ENCODE measurements at places on chromosomes 12 and 14. TPM values are rescaled to one million over a fixed set of nuclear protein-coding genes. Genes with fewer than 3 reads are reported as not detected.

DNA sequence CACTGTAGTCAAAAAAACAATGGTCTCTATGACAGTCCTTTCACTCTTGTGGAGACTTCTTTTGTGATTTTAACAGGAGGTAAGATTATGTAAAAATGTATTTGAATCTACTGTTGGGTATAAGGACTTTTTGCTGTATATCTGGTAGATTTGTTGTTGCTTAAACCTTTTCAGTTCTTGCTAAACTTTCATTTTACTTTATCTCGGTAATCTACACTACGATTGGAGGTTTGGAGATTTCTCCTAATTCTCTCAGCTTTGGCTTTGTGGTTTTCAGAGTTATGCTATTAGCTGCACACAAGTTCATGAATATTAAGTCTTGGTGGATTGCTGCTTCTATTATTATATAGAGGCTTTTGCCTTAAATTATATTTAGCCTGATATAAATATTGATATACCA lies 116.6 kb upstream of the HIF1A start:
- peak; percentile 77 for DNase-seq

DNA sequence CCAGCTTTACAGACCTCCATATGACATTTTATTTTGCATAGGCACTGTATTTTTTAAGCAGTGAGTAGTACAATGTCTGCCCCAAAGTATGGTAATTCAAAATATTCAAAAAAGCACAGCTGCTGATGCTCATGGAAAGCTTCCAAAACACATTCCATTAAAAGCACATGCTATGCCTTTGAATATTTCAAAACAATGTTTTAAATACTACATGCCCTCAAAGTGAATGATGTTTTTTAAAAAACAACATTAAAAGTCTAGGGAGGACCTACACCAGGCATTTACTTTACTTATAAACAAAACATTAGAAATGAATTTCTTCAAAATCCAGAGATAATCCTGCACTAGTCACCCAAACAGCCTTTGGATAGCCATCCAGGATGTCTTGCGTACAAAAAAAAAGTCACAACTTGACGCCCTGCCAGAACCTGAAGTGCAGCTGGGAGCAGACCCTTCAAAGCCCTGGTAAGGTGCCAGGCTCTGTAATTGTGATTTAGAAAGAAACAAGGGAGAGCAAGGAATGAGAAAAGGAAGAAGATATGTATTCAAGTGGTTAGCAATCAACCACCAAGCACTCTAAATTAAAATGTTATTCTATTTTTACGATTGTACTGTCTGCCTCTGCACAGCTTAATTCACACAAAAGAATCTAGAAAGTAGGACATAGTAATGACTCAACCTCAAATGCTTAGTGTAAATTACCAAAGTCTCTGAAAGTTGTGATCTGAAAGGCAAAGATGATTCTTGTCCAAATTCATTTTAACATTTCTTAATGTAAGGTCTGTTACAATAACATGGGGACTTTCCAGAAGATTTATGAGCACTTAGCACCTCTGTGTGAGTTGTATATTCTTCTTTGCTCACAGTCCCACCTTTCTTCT lies 31.9 kb downstream of the CEP83 start:
- DNase-seq = peak; percentile 72

DNA sequence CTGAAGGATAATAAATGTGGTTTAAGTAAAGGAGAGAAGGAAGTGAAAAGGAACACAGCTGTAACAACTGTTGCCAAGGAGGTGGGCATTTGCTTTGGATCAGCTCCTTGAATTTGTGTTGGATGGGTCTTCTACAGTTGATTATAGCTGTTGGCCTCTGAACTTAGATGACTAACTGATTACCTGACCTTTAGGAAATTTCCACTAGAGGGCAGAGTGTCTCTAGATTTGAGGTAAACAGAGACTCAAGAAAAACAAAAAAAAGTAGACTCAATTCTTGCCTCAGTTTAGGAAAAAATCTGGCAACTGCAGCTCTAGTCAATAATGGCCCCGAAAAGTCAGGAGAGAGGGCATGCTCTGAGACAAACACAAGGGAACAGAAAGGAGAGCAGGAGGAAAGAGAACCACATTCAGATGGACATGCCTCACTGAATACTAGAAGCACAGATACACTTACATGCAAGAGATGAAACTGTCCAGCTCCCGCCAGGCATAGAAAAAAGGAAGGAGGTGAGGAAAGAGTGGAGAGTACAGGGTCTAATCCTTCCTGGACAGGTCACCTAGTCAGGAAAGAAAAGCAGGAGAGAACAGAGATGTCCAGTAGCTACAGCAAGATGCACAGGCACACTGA lies 20.6 kb downstream of the COX14 start:
- DNase-seq = peak; percentile 61

The TRHDE gene
- total RNA-seq = 9.1 TPM

The TAS2R10 gene
- not detected for total RNA-seq

- DNase-seq = peak; percentile 60
Observed at GRCh38 chr14:51657762-51658161, 6.1 kb downstream of the FRMD6 start.

DNA sequence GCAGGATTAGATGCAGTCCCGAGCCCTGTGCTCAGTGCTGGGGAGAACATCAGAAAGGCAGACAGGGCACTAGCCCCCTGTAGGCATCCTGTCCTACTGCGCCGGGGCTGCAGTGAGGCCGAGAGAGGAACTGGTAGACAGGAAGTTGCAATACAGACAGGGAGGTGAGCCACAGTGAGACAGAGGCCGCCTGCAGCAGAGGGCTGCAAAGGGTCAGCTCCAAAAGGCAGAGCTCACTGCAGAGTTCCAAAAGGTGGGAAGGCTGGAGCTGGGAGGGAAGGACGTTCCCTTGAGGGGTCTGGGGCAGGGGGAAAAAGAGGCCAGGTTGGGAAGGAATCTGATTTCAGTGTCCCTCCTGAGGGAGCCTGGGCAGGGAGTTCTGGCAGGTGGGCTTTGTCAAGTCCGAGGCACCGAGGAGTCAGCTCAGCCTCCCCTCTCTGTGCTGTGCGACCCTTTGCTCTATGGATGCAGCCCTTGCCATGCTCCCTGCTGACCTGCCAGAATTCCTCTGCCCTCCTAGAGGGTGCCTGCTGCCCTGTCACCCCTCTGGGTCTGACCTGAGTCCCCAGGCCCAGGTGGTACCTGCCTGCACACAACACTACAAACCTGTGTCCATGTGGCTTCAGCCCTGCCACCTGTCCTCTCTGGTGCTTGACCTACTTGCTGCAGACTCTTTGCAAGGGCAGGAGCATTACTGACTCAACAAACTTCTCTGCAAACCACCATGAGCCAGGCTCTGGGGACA lies 63.5 kb downstream of the PRMT8 start:
- DNase-seq = no peak

The COX8C gene
- total RNA-seq = not detected

DNA sequence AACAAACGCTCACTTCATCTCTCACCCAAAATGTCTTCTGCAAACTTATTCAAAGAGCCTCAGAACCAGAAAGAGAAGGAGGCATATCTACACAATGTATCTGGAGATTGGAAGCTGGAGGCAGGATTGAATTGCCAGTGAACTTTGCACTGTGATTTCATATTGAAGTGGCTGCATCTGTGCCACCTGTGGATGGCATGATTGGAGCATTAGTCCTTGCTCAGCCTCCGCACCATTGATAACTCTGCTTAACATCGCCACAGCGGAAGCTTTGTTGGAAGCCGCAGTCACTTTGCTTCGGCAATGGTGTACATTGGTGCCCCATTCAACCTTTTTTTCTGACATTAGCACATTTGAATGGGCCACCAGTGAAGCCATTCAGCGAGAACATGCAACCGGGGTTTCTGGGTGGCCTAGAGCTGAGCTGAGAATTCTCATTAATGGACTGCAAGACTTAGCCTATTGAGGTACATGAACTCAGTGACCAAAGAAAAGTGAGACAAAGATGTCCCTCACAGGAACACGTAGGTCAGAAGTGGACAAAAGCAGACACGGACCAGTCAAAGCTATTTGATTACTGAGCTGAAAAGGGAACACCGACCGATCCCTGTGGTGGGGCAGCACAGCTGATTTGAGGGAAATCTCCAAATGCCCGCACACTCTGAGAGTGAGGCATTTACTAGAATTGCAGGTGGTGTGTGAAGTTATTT lies 130.4 kb downstream of the BRMS1L start:
- DNase-seq = no peak

- peak; percentile 72 for DNase-seq
Observed at GRCh38 chr14:28813810-28814209, 47.2 kb downstream of the FOXG1 start.

The LPAR5 gene
- total RNA-seq = 0.27 TPM

GRCh38 chr12:50718760-50719159 lies 45.1 kb upstream of the ATF1 start:
- DNase-seq = no peak

- no peak for DNase-seq
Observed at GRCh38 chr14:49598189-49598484, 603 bp upstream of the LRR1 start.

GRCh38 chr14:71932229-71932981 lies at the start of gene RGS6:
TSS of gene RGS6 (plus strand) at chr14:71932429.
- peak; percentile 12 for DNase-seq

- peak; percentile 29 for DNase-seq
Observed at GRCh38 chr12:2925322-2925995, 33.7 kb upstream of the TEAD4 start.

GRCh38 chr12:78420991-78421390 lies 443.6 kb upstream of the SYT1 start:
- DNase-seq = peak; percentile 17

DNA sequence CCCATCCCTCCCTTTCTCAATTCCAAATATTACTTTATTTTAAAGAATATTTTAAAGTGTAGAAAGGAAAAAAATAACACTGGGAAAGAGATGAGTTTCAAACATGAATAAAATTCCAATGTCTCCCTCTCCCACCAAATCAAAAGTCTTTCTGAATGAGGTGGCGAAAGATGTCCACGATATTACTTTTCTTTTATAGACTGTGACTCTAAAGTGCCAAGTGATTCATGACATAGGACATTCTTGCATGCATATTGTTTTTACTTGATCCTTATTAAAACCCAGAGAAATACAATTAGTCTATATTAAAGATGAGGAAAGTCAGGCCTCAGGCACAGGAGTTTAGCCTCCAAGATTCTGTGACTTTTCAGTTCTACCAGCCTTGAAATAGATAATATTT lies 16.0 kb upstream of the LUM start:
- peak; percentile 75 for DNase-seq

The USP5 gene
- total RNA-seq = 47.3 TPM

The KRT73 gene
- total RNA-seq = not detected

- no peak for DNase-seq
Observed at GRCh38 chr12:11746940-11747716, 97.7 kb downstream of the ETV6 start.

DNA sequence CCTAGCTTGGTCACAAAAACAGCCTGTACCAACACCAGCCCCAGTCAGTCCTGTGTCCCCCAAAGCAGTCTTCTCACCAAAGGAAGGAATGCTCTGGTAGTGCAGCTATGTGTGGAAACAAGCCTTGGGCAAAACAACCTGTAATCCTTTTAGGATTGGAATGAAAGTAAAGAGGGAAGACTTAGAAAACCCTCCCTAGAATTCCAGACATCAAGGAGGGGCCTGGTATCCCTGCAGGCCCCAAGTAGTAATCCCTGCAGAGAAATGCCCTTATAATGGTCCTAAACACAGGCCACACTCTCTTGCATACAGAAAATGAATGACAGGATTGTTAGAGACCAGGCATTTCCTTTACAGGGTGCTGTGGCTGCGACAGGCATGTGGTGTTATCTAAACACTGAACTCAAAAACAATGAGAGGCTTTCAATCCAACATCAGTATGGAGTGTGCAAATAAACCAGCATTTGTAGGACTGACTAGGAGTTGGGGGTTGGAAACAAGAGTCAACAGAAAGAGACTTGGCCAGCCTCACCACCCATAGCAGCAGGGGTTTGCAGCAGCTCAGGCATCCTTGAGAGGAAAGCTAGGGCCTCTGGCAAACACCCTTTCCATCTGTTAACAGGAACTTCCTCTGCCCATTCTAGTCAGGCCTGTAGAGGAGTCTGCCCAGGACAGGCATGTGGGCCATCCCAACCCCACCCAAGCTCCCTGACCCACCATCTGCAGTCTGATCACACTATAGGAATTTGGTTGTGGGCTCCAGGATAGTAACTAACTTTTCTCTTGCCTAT lies 59.1 kb downstream of the DCAF5 start:
- peak; percentile 67 for DNase-seq

DNA sequence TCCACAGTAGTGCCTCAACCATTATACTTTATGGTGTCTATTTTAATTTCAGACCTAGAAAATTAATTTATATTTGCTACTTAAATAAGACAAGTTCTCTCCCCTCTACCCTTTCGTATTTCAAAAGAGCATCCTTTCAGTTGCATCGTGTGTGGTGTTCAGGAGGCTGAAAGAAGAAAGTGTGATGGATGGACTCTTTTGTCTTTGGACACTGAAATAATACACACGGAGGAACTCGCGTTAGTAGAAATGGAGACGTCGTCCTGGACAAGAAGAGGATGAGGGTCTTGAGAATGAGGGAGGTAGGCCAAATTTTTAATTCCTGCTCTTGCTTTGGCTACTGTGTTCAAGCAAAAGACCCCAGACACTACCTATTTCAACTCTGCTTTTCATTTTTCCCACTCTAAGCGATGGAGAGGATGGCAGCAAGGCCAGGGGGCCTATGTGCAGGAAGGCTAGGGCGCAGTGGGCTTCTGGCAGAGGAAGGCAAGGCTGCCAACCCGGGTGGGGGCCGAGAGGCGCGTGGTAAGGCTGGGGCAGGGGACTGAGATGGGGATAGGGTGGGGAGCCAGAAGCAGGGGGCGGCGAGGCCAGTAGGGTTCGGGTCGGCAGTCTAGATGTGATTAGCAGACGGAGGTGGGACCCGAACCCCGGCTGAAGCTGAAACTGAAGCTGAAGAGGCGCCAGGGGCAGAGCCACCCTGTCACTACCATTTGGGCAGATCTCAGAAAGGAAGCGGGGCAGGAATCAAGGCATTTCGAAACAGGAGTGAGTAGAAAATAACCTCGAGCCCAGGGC lies 722 bp downstream of the TMED8 start:
- DNase-seq = peak; percentile 24

The TAS2R7 gene
- not detected for total RNA-seq

DNA sequence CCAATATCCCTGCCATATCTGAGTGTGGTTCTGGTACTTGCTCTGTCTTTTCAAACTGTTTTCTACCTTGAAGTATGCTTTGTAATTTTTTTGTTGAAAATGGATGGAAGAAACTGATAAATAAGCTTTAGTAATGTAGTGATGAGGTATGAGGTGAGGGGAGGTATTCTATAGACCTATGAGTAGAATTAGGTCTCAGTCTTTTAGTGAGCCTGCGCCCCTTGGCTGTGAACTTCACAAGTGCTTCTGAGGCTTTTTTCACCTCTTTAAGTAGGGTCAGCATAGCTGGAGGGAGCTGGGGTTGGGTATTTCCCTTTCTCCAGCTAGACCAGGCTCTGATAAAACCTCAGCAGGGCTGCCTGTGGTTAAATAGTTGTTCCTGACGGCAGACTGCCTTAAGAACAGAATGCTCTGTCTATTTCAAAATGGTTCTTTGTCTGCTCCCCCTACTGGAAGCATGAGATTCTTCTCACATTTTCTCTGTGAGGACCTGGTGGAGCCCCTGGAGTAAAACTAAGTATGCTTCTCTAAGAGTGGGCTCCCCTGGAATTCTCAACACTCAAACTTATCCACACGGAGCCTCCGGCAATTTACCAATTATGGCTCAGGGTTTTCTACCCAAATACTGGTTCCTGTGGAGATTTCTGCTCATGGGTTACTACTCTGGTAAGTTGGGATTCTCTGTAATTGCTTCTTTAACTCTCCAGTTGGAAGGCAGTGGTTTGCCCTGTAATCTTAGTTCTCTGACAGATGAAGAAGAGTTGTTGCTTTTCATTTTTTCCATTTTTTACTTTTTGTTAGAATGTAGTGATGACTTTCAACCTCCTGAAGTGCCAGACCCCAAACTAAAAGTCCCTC lies 13.1 kb downstream of the KRT5 start:
- DNase-seq = peak; percentile 70

The VAMP1 gene
- 2.6 TPM for total RNA-seq

Data from M059J (cell line).